Fibroblast of villous mesenchyme (primary cell): ENCODE measurements at places on chromosomes 1 and 21.

GRCh38 chr1:113511269-113511668 lies 121.0 kb downstream of the MAGI3 start:
- DNase-seq: no peak

GRCh38 chr1:145719230-145720079 lies at the start of gene CD160:
Gene CD160 (plus strand): TSS chr1:145719499. CDS start chr1:145728328, 8,829 bp downstream.
- DNase-seq: no peak

- DNase-seq: peak; percentile 48
These were observed 6.9 kb upstream of the DNAH14 start for GRCh38 chr1:224922404-224923164.

DNA sequence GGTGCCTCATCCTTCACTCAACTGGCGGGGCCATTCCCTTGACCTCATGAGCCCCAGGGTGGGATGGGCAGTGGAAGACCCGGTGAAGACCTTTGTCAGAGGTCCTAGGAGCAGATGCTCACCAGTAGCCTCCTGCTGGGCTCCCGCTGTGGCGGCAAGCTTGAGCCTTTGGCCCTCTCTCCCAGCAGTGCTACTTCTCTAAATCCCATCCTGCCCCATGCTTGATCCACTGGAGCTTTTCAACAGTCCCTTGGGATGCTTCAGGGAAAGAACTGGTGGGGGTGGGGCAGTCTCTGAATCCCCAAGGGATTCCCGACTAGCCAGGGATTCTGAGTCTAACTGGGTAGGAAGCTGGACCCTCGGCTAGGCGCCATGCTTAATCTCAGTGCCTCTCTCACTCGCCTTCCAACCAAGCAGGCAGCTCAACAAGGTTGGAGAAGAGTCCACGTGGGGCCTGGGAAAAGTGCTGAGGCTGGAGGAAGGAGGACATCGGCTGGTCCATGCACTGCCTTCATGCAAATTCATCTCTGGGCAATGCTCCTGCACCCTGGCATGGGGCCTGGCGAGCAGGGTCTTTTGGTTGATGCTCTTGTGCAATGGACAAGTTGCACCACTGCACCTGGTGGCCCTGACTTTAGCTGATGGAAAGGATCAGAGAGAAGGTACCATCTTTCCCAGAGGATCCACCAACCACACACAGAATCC lies 190.3 kb downstream of the GRIK3 start:
- DNase-seq: no peak

DNA sequence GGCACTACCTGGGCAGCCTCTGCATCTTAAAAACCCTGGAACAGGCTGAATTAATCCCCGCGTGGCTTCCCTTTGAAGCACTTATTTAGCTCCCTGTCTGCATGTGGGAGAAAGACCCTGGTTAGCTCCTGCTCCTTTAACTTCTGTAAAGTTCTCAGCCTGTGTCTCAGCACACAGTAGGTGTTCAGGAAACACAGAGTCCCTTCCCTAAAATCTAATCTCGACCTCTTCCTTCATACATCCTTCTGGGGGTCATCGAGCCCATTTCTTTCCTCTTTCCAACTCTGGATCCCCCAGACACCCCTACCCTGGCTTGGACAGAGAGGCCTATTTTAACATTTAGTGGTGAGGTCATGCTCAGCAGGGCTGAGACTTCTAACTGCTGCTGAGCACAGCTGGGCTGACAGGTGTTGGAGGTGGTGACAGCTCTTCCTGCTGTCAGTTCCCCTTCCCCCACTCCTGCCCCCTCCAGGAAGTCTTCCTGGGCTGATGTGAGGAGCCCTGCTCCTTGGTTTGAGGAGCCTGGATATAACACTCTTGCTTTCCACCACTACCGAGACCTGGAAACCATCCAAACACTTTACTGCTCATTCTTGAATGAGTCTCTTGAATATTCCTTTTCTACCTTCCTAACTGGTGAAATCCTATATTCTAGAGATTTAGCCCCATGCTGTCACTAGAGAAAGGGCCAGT lies 5.3 kb downstream of the E2F2 start:
- DNase-seq: no peak

- peak; percentile 71 for DNase-seq
These were observed 28.9 kb upstream of the APP start for GRCh38 chr21:26199456-26199855.

GRCh38 chr1:71147637-71148360 lies 67.0 kb upstream of the ZRANB2 start:
- DNase-seq: no peak

DNA sequence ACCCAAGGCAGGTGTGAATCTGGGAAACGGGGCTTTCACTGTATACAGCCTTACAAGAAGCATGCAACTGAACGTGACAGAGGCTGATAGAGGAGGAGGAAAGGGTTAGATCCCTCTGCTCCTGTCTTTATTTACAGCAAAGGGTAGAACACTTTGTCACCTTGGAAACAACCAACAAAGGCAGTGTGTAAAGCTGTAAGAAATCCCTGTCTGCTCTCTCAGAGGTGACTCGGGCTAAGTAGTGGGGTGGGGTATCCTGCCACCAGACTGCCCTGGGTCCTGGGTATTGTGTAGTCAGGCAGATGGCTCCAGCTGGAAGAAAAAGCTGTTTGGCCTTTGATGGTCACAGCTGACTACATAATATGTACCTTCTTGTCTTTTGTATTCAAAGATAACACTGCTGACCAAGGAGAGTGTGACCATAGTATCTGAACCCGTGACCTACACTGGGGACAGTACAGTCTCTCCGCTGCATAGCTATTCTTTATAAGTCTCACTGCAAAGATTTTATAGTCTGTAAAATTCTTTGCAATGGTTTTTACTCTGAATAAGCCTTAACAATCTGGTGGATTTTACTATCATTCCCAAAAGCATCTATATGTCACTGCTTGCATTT lies 22.1 kb upstream of the POU2F1 start:
- DNase-seq: no peak
